Activated T-helper 2 cell treated with anti-CD3 and anti-CD28 coated beads, Interferon-gamma antibody, Interleukin-2, Interleukin-4, amounts not matched to agents 10 μg/mL and 5 μg/mL and 100 μg/mL, durations not matched to agents 14 hours and 24 hours and 36 hours (primary cell): ENCODE measurements at places on chromosomes 1 and 21. TPM values are rescaled to one million over a fixed set of nuclear protein-coding genes. Genes with fewer than 3 reads are reported as not detected.

The CHTOP gene
- total RNA-seq = 94.6 and 98.7 TPM in 2 replicates

The NDUFV3 gene
- 39.6 and 45.9 TPM in 2 replicates for total RNA-seq

The GCSAML gene
- total RNA-seq = 0.43 and 0.48 TPM in 2 replicates

The ALX3 gene
- total RNA-seq = not detected in 2 replicates

The ABCD3 gene
- 61.4 and 63.5 TPM in 2 replicates for total RNA-seq

The FAM163A gene
- not detected in 2 replicates for total RNA-seq

The DMRTA2 gene
- not detected in 2 replicates for total RNA-seq

The AKR7A2 gene
- 34.3 and 38.8 TPM in 2 replicates for total RNA-seq

The GJA8 gene
- not detected in 2 replicates for total RNA-seq

The FAM72D gene
- 6.7 and 7.9 TPM in 2 replicates for total RNA-seq

The HSPA13 gene
- total RNA-seq = 40.6 and 47.6 TPM in 2 replicates

The ACTL8 gene
- total RNA-seq = not detected in 2 replicates

The NBPF4 gene
- 0.43 and 0.97 TPM in 2 replicates for total RNA-seq

The LCE2C gene
- total RNA-seq = not detected in 2 replicates

The DENND2D gene
- 139 and 143 TPM in 2 replicates for total RNA-seq

The C1orf185 gene
- total RNA-seq = not detected in 2 replicates

The EMC1 gene
- total RNA-seq = 54.0 and 57.4 TPM in 2 replicates

The OR2T11 gene
- not detected in 2 replicates for total RNA-seq

The UTS2 gene
- total RNA-seq = not detected in 2 replicates

The HEYL gene
- 0.73 and 0.74 TPM in 2 replicates for total RNA-seq

The ZNF683 gene
- not detected in 2 replicates for total RNA-seq

The SLAMF9 gene
- total RNA-seq = not detected in 2 replicates

The VANGL2 gene
- not detected in 2 replicates for total RNA-seq

The ARHGAP30 gene
- total RNA-seq = 161 and 170 TPM in 2 replicates

The HOOK1 gene
- 0.90 and 1.4 TPM in 2 replicates for total RNA-seq

The PDC gene
- not detected in 2 replicates for total RNA-seq

The GPR25 gene
- not detected in 2 replicates for total RNA-seq

The SLC35F3 gene
- total RNA-seq = 2.5 and 2.8 TPM in 2 replicates

The ADGRL4 gene
- total RNA-seq = not detected in 2 replicates

The NCAM2 gene
- 0.23 TPM in 1 of 2 replicates, not detected in the other for total RNA-seq

The GBP2 gene
- total RNA-seq = 71.9 and 74.1 TPM in 2 replicates

The ROR1 gene
- 0.09 TPM in 1 of 2 replicates, not detected in the other for total RNA-seq

The CHAF1B gene
- 34.2 and 35.8 TPM in 2 replicates for total RNA-seq

The IQCC gene
- total RNA-seq = 5.0 and 5.4 TPM in 2 replicates

The FAM177B gene
- not detected in 2 replicates for total RNA-seq

The WNT3A gene
- not detected in 2 replicates for total RNA-seq

The TMEM200B gene
- 0.44 and 0.46 TPM in 2 replicates for total RNA-seq

The AGO3 gene
- total RNA-seq = 21.2 and 26.7 TPM in 2 replicates

The SYCP1 gene
- not detected in 2 replicates for total RNA-seq
